ENCODE measurements at places on chromosomes 11 and 22. TPM values are rescaled to one million over a fixed set of nuclear protein-coding genes. Genes with fewer than 3 reads are reported as not detected.

MMP8 gene
- 8.4 TPM for total RNA-seq

RFPL1 gene
- total RNA-seq, result not detected

TMEM45B gene
- 7.6 TPM for total RNA-seq

ALDH3B2 gene
- total RNA-seq, result 19.1 TPM

SLC1A2 gene
- total RNA-seq, result 0.99 TPM

CD3D gene
- total RNA-seq, result 0.59 TPM

ADSL gene
- 56.6 TPM for total RNA-seq

MMP3 gene
- total RNA-seq, result 0.10 TPM

HTR3A gene
- 0.99 TPM for total RNA-seq

RCOR2 gene
- 2.1 TPM for total RNA-seq

VSIG2 gene
- 0.20 TPM for total RNA-seq

KLHL35 gene
- total RNA-seq, result 0.99 TPM

KCNQ1OT1 gene
- 12.0 TPM for total RNA-seq

ACCS gene
- 30.5 TPM for total RNA-seq

CNIH2 gene
- total RNA-seq, result 0.59 TPM

CCDC73 gene
- under 0.01 TPM for total RNA-seq

KDM4D gene
- 0.59 TPM for total RNA-seq

ANO5 gene
- 3.3 TPM for total RNA-seq

MYBPC3 gene
- 0.30 TPM for total RNA-seq

MYRF gene
- 0.30 TPM for total RNA-seq

INS gene
- not detected for total RNA-seq

DENND6B gene
- total RNA-seq, result 2.9 TPM

SLC43A3 gene
- 18.3 TPM for total RNA-seq

LRRC56 gene
- total RNA-seq, result 0.69 TPM

Data from skin of body (tissue), 3 donors.